ENCODE measurements at places on chromosomes 6 and 20.

DNA sequence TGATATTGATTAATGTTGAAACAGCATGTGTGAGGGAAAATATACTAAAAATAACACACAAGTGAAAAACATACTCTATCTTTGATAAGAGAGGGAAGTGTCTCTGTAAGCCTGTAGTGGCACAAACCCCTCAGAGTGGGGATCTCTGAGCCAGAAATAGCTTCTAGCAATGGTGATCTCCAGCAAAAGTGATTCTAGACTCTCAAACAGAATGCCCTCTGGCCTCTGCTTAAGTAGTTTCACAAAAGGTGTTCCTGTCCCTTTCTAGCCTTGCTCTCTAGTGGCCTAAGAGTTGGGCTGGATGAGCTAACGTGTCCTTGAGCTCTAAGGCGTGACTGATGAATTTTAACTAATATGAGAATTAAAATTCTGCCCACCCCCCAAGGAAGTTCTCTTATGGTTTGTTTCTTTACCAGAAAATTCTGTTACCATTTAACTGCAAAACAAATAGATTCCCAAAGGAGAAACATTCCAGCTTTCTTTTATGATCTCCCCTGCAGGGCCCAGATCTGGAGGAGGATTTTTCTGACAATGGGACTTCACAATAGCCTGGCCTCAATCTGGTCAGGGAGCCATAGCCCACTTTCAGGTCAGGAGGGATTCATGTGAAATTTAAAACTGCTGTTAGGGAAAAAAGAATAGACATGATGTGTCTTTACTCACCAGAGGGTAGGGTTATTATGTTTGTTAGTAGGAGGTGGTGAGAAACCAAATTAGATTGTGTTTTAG is 182.5 kb upstream of the LAMP5 start:
- no peak for DNase-seq

DNA sequence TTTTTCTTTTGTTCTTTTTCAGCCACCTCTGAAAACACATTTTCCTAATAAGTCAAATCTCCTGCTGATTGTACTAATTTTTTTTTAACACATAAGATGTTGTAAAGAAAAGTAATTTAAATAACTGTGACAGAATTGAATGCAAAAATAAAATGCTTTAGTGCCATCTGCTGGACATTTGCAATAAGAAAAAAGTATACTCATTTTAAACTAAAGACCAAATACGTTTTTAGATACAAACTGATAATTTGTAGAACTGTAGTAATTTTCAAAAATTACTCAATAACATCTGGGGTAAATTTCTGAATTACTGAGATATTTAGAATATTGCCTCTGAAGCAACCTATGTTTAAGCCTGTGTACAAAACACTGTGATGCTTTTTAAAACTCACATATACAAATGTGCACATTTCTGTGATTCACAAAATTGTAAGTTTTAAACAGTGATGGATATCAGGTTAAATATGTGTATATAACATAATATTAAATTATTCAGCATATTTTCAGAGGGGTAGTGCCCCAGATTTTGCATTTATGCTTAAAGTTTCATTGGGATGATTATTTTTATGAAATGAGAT is 198.7 kb downstream of the RIMS1 start:
- DNase-seq: no peak

GRCh38 chr6:79762370-79762769 is 131.2 kb downstream of the SH3BGRL2 start:
- no peak for DNase-seq

DNA sequence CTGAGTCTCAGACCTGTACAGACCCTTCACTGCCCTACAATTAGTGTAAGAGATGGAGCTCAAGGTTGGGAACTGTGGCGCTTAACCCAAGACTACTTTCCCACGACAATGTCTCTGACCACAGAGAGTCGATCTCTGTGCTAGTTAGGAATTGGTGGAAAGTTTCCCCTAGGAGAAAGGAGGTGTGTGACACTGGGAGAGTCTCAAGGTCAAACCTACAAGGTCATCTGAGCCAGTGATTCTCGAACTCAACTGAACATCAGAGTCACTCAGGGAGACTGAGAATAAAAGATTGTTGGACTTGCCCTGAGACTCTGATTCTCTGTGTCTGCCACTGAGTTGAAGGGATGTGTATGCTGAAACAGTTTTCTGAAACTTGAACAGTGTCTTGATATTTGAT is 9.7 kb upstream of the AFDN start:
- no peak for DNase-seq

DNA sequence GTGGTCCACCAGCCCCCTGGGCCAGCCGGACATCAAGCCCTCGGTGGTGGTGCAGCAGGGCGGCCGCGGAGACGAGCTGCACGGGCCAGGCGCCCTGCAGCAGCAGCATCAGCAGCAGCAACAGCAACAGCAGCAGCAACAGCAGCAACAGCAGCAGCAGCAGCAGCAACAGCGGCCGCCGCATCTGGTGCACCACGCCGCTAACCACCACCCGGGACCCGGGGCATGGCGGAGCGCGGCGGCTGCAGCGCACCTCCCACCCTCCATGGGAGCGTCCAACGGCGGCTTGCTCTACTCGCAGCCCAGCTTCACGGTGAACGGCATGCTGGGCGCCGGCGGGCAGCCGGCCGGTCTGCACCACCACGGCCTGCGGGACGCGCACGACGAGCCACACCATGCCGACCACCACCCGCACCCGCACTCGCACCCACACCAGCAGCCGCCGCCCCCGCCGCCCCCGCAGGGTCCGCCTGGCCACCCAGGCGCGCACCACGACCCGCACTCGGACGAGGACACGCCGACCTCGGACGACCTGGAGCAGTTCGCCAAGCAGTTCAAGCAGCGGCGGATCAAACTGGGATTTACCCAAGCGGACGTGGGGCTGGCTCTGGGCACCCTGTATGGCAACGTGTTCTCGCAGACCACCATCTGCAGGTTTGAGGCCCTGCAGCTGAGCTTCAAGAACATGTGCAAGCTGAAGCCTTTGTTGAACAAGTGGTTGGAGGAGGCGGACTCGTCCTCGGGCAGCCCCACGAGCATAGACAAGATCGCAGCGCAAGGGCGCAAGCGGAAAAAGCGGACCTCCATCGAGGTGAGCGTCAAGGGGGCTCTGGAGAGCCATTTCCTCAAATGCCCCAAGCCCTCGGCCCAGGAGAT is 1.0 kb downstream of the POU3F2 start:
- no peak for DNase-seq

DNA sequence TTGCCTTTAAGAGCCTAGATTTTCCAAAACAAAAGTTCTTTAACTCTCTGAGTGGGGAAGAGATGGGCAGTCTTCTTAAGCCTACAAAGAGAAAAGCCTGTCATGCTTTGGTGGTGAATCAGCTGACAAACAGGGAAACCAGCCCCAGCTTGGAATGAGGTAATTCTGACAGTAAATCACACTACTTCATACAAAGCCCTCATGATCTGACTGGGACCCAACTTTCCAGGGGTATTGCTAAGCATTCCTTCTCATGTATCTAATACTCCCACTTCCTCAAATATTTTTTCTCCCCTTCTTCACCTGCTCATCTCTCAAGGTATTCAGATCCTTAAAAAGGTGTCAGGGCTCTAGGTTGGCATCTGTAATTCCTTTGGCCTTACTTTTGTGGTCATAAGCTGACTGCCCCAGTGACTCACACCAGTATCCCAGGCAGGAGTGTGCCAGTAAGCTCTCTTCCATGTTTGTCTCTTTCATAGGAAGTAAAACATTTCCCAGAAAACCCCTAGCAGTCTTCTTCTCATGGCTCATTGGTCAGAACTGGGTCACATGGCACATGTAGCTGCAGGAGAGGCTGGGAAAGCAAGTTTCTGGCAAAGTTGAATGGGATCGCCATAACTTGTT is 15.0 kb upstream of the TBC1D22B start:
- no peak for DNase-seq

DNA sequence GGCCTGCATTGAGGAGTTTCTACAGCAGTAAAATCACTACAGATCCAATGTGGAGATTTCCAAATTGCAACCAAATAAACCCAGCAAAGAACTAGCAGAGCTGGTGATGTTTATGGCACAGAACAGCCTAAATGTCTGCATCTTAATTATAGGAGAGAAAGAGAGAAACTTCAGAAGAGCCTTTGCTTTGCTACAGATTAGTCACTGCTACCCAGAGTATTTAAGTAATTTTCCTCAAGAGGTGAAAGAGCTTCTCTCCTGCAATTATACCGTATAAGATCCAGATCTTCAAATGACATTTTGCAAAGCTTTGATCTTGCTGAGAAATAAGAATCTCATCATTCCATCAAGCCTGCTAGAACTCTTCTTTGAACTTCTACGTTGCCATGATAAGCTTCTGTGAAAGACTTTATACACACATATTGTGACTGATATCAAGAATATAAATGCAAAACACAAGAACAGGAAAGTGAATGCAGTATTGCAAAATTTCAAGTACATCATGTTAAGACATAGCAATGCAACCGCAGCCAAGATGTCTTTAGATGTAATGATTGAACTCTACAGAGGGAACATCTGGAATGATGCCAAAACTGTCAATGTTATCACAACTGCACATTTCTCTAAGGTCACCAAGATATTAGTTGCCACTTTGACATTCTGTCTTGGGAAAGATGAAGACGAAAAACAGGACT is 48.0 kb downstream of the MKKS start:
- no peak for DNase-seq

DNA sequence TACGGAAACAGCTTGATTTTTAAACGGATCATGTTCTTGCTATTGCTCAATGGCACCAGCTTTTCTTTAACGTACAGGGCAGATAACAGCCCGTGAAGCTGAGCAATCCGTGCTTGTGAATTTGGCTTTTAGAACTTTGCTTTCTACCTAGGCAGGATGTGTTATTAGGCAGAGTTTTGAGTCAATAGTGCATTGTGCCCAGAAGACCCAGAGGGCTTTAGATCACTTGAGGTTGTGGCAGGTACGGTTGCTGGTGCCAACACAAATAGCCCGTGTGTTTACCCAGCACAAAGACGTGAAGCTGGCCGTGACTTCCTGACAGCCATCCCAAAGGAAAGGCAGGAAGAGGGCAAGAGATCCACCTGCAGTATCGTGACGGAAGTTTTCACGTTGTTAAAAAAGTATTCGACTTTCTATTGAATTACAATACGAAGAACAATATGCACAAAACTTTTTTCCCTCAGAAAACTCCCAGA is 117.4 kb upstream of the FRMD1 start:
- no peak for DNase-seq

DNA sequence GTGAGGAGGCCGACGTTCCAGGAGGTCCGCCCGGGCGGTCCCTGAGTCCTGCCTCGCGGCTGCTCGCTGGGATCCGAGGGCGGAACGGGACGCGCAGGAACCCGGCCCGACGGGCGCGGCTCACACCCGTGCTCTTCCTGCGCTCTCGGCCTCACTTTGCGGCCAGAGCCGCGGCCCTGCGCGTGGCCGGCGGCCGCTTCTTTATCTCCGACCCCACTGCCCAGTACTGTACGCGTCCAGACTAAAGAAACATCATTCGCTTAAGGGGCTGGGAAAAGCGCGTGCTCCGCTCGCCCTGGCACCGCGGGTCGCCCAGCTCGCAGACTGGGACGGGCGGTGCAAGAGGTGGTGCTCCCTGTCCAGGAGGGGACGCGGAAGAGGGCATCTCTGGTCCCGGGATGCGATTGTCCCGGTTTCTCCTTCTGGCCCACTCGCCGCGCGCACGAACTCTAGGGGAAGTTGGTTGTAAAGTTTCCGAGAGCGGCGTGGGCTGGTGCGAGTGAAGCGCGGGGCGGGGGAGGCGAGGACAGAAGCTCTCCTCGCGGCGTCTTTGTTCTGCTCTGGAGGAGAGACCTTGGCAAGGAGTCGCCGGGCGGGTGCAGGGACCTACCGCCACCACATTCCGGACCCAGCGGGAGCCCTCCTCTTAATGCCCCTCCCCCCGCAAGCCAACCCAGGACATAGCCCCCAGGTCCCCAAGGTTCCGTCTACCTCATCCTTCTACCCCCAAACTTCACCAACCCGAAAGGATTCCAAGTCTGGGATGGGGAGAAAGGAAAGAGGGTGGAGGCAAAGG is 71.0 kb downstream of the SOX4 start:
- no peak for DNase-seq

- no peak for DNase-seq
Observed at GRCh38 chr6:106257195-106257594, 68.4 kb downstream of the ATG5 start.

GRCh38 chr20:62143957-62144825 is 622 bp downstream of the SS18L1 start:
- DNase-seq: no peak

GRCh38 chr6:35166520-35166919 is 25.4 kb upstream of the TCP11 start:
- DNase-seq: no peak

DNA sequence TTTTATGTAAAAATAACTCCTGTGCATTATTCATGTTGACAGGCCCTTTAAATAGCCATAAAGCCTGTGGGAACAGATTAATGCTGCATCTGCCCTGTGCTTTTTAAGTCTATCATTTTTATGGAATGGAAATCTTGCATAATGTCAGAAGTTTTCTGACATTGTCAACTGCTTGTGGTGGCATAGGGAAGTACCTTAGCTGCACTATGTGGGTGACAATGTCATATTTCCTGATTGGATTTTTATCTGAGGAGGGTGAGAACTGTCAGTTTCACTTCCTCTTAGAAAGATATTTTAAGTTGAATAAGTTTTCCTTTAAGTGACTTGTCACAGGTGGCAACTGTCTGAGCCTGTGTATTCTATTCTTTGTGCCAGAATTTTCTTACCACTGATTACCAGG is 267.9 kb downstream of the PLCB1 start:
- no peak for DNase-seq

- no peak for DNase-seq
Observed at GRCh38 chr20:25223179-25223661, 24.7 kb upstream of the PYGB start.

- no peak for DNase-seq
Observed at GRCh38 chr6:7172649-7173048, 64.9 kb downstream of the RREB1 start.

GRCh38 chr6:33183071-33183683 is 9.1 kb downstream of the COL11A2 start:
- no peak for DNase-seq

GRCh38 chr20:7980332-7981046 is 39.1 kb downstream of the TMX4 start:
- DNase-seq: no peak

DNA sequence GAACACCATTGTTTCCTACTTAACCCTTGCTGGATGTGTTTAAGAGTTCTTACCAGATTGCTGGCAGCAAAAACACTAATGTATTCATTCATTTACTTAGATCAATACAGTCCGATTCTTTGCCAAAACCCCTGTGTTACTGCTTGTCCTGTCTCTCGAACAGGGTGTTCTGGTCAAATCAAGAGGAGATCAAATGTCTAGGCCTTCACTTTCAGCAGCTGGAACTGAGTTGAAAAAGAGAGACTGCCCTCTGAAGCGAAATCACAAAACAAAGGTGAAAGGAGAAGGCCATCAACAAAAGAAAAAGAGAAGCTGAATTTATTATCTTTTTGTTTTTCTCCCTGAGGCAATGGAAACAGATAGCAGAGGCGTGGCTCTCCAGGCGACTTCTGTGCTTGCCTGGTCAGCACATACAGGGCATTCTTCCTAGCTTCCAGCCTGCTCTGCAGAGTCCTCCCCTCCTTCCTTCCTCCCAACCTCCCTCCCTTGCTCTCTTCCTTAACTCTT is 44.1 kb upstream of the GCM1 start:
- no peak for DNase-seq

DNA sequence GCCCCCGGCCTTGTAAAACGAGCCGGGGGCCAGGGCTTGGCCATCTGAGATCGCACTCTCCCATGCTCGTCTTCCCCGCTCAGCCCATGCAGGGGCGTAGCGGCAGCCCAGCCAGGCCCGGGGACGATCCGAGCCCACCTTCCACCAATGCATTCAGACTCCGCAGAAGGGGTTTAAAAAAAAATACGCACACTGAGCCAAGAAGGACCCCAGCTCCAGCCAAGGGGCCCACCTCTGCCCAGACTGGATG is 320 bp downstream of the GSTA4 start:
- DNase-seq: no peak

Data from activated CD4-positive, CD25-positive, alpha-beta regulatory T cell (primary cell).